Activated CD8-positive, alpha-beta memory T cell treated with anti-CD3 and anti-CD28 coated beads for 24 hours (primary cell): ENCODE measurements at places on chromosomes 13 and 19.

- DNase-seq = no peak
These were observed 3.3 kb downstream of the RPS19 start for GRCh38 chr19:41863209-41863931.

DNA sequence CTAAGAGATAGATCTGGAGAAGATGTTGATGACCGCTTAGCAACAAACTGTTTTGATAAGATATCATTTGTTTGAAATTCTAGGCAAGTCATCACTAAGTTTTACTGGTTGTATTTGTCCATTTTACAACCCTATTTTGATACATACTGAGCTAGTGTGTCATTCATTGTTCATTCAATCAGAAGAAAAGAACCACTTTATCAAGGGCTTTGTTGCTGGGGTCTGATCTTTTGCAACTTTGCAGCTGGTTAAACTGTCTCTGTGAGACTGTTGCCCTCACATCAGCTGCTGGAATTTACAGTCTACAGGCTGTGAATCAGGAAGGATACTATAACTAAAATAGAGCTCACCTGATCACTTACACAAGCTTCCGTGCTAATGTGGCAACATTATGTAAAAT, 290.5 kb downstream of the RFC3 start:
- DNase-seq = no peak

- DNase-seq = no peak
These were observed 217.0 kb downstream of the NBEA start for GRCh38 chr13:35159041-35159440.

DNA sequence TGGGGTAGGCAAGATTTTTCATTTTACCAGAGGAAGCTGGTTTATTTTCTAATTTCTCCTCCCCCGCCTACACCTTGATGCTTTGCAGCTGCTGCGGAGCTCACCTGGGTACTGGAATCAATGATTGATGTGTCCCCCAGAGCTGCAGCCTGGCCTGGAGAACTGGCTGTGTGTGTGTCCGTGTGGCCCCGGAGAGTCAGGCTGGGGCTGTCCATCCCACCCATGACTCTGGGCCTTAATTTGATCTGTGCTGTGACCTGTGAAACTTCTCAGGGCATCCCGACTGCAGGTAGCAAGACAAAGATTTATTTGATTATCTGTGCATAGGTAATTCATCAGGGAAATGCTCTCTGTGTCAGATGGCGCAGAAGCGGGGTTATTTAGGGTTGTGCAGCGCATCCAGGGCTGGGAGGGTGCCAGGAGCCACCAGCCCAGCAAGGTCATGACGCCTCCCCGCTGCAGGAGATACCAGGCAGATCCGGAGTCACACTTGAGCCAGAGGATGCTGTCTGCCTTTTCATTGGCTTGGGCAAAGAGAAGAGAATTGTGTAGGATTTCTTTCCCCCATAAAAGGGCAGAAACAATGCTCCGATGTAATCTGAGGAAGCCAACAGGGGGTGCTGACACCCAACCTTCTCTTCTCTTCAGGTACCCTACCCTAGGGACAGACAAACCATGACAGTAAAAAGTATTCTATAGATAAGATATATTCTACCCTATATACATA, 346.6 kb downstream of the TSHZ3 start:
- DNase-seq = no peak

DNA sequence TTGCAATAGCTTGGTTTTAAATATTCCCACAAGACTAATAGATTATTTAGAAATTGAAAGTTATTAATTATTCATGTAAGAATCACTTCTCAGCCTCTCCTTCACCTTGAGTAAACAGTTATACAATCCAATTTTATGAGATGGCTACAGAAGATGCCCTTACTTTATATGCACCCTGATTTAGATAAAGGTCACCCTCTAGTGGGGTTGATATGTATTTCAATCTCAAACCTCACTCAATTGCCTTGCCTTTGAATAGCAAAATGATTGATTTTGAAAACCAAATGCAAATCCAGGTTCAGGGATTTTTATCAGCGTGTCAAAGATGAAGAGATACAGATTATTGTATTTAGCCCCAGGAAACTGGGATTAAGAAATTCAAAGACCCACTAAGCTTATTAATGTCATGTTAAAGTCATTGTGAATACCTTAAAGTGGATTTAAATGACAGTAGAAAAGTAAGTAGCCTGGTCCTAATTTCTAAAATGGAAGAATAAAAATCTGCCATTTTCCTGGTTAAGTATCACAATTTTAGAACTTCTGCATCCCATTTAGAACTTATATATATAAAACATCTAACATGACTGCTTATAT, 305.1 kb downstream of the ITGBL1 start:
- DNase-seq = no peak

- DNase-seq = no peak
These were observed 50.3 kb downstream of the URI1 start for GRCh38 chr19:29992233-29992867.

DNA sequence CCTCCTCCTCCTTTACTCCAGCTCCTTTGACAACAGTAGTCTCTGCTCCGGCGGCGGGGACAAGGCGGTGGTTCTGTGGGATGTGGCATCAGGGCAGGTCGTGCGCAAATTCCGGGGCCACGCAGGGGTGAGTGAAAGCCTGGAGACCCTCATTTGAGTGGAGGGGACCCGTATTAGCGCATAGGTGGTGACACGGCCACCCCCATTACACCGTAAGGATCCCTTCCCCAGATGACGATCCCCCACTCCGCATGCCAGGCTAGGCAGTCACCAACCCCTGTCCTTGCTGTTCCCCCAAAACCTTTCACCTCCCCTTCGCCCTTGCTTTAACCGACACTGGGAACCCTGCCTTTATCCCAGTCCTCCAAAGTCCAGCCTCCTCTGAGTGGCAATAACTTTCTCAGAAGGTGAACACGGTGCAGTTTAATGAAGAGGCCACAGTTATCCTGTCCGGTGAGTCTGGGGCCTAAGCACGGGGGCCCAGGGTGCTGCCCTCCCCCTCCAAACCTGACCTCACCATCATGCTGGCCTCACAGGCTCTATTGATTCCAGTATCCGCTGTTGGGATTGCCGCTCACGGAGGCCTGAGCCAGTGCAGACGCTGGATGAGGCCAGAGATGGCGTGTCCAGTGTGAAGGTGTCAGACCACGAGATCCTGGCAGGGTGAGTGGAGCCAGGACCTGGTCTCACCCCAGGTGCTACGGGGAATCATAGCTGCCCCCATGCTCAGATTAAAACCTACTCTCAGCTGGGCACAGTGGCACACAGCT, 3.7 kb downstream of the WDR83 start:
- DNase-seq = no peak
